ENCODE measurements at places on chromosomes 3 and 15.
A peak's percentile ranks its signal among the peaks of the same experiment; 100 is the strongest.

DNA sequence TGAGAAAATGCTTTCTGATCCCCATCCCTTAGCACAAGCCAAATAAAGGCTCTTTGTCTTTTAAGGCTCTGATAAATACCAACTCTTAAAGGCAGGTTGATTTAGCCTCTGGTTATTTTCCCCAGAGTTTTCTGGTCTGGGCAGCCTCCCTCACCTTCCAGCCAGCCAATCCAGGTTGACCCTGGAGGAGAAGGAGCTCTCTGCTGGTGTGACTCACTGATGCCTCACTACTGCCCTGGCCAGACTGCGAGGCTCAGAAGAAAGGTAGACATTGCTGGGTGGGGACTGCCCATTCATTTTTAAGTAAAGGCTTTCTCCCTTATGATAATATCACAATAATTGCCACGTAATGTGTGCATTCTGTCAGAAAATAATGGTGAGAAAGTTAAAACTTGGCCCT, 37.1 kb downstream of the SLCO3A1 start:
- no peak for DNase-seq

DNA sequence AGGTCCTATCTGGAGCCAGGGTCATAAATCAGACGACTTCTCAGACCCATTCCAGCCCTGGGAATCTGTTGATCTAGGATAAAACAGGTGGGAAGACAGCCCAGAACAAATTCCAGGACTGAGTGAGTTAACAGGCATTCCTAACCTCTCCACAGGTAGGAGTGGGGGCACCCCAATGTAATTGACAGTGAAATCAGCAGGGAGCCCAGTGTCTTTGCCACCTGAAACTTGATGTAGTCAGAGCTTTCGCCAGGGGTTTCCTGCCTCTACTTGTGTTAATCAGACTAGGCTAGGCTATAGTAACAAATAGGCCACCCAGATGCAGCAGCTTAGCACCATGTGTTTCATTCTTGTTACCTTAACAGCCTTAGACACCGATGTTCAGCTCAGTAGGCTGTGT, 2.7 kb upstream of the HEG1 start:
- no peak for DNase-seq

GRCh38 chr3:19885468-19885867, 48.5 kb downstream of the EFHB start:
- peak; percentile 6 for DNase-seq

DNA sequence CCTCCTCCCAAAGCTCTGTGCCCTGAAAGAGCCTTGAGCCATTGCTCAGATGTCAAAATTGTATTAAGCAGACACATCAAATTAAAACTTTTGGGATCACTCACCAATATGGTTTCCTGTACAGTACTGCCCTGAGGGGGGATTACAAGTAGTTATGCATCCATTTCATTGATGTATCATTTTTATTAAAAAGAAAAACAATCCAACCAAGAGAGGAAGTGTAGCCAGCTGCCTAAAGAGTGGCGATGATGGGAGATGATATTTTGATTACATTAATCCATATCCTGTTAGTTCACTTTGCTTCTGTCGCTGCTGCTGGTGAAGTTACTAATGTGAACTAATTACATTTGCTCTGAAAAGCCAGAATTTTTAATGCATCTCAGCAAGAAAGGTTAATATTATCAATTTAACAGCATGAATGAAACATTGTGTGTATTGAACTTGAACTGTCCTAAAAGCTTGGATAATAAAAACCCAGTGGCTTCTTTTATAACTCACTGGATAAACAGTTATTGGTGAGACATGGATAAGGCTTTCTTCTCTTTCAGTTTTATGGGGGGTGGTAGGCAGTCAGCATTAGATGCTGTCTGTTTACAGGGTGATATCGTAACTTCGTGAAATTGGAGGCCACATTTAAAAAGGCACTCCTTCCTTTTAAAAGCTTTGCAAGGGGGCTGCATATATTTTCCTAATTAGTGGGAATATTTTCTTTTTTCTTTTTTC, 87.7 kb downstream of the IGF1R start:
- DNase-seq = no peak

GRCh38 chr3:81216192-81216591, 545.3 kb downstream of the GBE1 start:
- DNase-seq = no peak

DNA sequence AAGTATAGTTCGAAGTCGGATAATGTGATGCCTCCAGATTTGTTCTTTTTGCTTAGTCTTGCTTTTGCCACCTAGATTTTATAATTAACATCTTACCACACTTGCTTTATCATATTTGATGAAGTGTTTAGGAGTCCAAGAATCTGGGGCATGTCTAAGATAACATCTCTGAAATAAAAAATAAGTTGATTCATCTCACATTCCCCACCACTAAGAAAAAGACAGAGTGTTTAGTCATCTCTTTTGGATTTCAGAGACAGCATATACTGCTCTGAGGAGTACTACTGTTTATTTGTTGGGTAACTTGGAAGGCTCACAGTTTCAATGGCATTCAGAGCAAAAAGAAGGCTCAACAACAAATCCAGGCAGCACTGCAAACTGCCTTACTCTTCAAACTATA, 324.2 kb upstream of the ATP11B start:
- no peak for DNase-seq

DNA sequence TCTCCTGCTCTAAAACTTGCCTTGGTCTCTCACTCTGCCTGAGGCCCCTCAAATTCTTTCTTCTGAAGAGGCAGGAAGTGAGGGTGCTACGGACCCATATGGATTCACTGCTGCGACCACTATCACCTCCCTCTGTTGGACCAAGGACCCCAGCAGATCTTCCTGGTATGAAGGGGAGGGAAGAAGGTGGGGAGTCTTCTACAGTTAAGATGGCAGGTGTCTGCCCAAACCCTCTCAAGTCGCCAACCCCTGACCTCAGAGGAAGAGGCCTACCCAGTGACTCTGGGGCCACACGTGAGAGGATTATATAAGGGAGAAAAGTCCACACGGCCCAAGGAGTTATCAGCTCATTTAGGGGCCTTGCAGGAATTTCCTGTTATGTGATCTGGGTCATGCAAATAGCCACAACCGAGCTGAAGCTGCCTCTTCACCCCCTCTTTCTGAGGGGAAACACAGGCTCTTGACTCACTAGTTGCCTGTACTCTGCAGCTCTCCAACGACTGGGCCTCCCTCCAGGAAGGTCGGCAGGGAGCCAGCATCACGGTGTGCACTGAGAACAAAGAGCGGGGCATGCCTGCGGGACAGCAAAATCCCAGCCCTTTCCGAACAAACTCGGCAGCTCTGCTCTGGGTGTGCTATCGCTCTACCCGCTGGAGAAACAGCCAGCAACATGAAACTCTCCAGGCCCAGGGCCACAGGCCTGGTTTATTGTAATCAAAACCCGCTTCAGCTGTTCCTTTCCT, 116.0 kb downstream of the XXYLT1 start:
- no peak for DNase-seq
